ENCODE measurements at places on chromosomes 1 and 21.

DNA sequence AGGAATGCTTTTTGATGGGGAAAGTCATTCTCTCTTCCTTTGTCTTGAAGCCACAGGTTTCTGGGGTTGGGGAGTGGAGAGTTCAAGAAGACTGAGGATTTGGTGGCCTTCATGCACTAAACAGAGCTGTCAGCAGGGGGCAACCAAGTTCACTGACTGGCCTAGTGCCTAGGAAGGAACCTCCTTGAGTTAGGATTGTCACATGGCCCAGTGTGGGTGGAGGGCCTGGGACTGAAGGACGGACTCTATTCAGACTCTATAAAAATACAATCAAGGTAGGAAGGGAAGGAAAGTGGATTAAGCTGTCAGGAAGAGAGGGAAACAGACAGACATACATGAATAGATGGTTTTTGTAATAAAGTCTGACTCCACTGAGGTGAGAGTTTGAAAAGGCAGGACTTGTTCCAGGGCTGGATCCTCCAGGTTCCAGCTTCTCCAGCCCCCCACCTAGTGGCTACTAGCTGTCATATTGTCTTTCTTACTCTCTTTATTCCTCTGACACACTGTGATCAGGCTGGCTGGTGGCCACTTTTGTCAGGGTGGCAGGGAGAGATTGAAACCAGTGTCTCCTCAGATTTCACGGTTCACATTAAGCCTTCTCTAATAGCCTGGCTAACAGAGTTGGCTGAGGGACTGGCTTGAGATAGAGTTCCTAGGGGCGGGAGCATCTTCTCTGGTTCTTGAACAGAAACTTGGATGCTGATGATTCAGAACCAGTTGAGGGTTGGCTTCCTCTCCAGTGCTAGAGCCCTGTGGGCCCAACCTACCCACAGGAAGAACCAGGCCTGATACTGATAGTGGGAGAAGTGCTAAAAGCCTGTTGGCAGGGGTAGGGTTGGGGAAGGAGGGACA, 4.1 kb upstream of the SH3BGRL3 start:
- peak; percentile 98 for DNase-seq

- DNase-seq: no peak
These were observed 209.5 kb downstream of the APP start for GRCh38 chr21:25961042-25961441.

- peak; percentile 92 for DNase-seq
These were observed 4.9 kb downstream of the PRKAB2 start for GRCh38 chr1:147167365-147167764.

GRCh38 chr21:29677326-29677725, 262.5 kb downstream of the GRIK1 start:
- no peak for DNase-seq

- no peak for DNase-seq
These were observed 31.5 kb upstream of the RNF187 start for GRCh38 chr1:228455715-228456114.

GRCh38 chr1:24952413-24952841, 22.4 kb upstream of the RUNX3 start:
- DNase-seq: peak; percentile 29

- no peak for DNase-seq
These were observed 27.0 kb downstream of the NAV1 start for GRCh38 chr1:201565771-201566528.

DNA sequence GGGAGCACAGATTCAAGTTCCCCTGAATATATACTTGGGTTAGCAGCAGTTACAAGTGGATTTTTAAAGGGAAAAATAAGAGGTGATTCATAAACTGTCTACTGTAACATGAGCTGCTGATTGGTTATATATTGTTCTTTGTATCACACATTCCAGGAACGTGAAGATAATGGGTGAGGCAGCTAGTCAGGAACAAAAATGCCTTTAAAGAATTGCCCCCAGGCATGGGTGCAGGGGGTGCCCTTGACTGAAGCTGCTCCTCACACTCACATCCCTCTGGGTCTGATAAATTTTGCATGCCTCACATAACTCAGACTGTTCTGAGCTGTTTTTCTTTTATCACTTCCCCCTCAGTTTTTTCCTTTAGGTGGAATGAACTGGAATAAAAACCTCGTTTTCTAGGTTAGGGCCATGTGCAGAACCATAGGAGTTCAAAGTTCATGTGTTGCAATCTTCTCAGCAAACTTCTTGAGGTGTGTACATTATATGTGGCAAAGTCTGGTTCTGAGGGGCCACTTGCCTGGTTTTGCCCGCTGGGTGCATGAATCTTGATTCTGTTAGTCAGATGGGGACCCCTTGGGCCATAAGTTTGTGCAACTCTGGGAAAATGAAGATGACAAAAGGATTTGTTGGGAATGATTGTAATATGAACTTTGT, 21.1 kb downstream of the TBX19 start:
- peak; percentile 99 for DNase-seq

DNA sequence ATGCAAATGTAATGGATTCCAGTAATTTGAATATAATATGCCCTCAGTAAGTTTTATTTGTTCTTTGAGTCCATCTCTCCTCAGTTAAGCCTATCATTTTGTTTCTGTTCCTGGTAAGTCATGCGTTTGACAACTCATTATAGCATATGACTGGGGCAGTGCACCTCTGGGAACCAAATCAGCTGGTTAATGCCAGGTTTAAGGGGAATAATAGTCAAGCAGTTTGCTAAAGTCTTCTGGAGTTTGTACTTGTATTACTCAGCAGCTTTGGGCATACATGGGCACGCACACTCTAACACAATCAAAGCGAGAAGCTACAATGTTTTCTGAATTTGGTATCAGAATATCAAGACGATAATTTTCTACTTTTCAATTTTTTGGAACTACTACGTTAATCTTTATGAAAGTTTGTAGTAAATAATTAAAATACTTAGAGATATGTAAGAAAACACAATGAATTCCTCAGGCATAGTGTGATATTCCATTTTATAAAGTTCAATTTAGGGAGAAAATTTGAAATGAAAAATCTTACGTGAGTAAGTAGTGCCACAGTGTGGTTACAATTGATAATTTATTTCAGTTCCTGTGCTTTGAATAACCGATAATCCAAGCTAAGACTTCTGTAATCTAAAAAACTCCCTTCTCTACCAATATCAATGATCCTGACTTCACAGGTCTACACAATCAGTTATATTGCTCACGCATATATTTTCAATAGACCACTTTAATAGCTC, 43.8 kb upstream of the KCTD3 start:
- peak; percentile 17 for DNase-seq

DNA sequence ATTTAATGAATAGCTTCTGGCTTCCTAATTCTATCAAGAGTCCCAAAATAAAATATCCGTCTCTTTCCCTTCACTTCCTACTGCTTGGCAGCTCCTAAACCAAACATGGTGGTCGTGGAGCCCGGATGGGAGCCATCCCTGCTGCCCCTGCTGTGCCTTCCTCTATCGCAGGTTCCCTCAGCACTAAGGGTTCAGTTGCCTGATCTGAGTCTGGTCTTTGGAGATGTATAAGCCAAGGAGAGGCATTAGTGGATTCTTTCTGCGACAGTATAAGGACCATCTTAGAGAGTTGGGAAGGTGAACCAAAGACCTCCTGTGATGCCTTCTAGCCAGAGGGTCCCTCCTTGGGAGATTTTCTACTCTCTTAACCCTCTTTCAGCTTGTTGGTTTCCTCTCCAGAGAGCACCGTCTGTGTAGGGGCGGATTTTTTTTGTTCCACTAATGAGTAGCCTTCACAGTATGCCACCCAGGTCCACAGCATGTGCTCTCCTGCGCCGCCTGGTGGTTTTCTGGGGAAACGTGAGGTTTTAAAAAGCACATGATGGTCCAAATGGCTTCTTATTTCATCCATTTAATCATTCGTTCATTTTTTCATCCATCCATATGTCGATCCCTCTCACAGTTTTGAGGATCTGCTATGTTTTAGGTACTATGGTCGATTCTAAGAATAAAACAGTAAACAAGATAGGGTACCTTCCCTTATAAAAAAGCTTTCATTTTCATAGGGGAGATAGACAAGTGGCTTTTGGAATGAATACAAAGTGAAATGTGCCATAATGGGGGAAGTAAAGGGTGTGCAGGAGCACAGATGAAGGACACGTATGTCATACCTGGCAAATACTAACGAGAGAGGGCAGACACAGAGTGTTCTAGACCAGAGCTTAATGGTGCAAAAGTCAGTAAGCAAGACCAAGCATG, 71.0 kb downstream of the NFASC start:
- DNase-seq: peak; percentile 63

GRCh38 chr1:241101622-241102021, 255.4 kb downstream of the RGS7 start:
- peak; percentile 45 for DNase-seq

GRCh38 chr1:244451539-244451950, at the start of gene ADSS2:
Gene ADSS2 (minus strand): TSS chr1:244451909. CDS start chr1:244451817, 92 bp downstream.
- DNase-seq: no peak

GRCh38 chr1:239011382-239011781, 375.0 kb upstream of the CHRM3 start:
- DNase-seq: no peak

GRCh38 chr1:36913016-36913415, 121.3 kb downstream of the GRIK3 start:
- no peak for DNase-seq

- DNase-seq: peak; percentile 58
These were observed 26.6 kb downstream of the DDAH1 start for GRCh38 chr1:85438353-85438752.

- peak; percentile 57 for DNase-seq
These were observed 96.3 kb upstream of the SLC2A1 start for GRCh38 chr1:43054961-43055360.

GRCh38 chr1:153356392-153357075, 1.1 kb upstream of the S100A9 start:
- no peak for DNase-seq

DNA sequence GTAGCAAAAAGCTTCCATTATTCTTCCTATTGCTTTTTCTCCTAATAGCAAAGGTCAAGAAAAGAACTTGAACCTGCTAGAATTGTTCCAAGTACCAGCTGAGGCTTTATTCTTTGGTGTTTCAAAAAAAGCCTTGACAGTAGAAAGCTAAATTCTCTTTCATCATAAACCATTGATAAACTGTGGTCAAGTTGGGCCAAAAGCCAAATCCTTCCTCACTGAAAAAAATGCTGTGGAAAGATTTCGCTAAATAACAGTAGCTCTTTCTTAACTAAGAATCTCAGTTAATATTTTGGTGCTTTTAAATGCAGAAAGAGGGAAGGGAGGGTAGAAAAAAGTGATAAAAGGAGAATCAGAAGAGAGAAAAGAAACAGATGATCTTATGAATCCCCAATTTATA, 14.0 kb upstream of the JAM2 start:
- DNase-seq: no peak

DNA sequence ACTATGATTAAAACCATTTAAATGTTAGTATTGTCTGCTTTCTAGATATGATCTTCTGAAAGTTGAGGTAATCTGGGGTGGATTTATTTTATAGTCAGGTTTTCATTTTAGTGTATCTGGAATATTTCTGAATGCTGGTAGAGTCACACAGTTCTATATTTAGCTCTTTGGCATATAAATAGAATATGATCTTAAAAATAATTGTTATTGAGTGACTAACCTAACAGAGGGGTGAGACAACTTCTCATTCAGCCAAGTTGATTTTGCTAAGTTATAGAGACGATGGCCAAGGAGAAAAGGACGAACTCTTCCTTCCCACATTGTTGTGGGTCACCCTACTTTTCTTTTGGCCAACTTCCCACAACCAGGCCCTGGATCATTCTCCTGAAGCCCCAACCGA, 7.2 kb upstream of the MT1HL1 start:
- DNase-seq: no peak

DNA sequence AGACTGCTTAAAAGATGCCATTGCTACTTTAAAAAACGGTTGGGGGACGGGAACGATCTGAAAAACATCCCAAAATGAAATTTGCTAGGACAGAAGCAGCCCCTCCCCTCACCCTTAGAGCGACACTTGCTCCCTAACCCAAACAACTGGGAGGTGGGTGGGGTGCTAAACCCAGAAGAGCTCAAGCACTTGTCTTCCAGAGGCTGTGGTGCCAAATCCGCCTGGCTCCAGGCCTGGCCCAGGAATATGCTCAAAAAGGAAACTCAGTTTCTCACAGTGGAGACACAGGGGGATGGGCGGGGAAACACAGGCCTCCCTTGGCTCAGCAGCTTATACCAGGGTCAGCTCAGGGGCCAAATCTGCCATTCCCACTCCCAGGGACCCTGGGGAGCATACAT, 644 bp upstream of the PBXIP1 start:
- no peak for DNase-seq

DNA sequence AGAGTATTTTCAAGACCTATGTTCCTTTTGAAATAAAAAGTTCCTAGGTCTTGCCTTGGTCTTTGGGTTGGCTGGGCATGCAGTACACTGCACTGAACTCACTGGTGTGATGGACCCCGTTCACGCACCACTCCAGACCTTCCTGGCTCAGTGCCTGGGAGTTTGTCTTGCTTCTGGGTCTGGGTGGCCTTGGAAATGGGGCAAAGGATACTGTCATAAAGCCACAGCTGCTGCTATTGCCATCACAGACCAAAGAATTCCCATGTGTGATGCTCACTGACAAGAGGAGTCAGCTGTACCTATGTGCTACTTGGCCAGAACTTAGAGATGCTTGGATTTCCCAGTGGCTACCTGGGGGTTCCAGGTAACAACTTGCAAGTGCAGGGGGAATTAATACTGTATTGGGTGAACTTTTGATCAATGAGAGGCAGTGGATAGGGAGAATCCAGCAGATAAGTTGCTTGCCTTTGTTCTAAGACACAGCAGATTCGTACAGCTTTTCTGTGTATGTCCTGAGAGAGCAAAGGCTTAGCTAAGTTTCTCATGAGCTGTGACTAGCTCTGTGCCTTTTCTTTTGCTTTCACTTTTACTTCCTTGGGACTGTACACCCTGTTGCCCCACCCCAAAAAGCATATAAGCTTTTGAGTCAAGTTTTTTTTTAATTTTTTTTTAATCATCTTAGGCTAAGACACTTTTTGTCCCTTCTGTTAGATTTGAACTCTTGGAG, 115.3 kb downstream of the RUNX1 start:
- DNase-seq: no peak

- peak; percentile 76 for DNase-seq
These were observed 2.4 kb upstream of the ABL2 start for GRCh38 chr1:179231923-179232322.

DNA sequence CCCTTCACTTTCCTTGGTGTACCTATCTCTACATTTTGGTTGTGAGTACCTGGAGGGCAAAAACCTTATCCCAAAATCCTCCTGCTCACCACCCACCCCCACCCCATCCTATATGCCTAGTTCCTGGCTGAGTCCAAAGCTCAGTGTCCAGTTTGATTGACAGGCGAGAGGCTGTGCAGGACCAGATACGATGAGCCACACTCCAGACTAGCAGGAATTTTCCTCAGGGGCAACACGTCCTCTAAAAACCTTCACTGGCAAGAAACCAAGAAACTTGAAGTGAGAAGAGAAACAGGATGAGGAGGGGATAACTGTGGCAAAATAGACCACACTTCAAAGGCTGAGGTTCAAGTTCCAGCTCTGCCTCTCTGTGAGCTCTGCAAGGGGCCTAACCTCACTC, 1.1 kb upstream of the SLAMF8 start:
- DNase-seq: peak; percentile 29

DNA sequence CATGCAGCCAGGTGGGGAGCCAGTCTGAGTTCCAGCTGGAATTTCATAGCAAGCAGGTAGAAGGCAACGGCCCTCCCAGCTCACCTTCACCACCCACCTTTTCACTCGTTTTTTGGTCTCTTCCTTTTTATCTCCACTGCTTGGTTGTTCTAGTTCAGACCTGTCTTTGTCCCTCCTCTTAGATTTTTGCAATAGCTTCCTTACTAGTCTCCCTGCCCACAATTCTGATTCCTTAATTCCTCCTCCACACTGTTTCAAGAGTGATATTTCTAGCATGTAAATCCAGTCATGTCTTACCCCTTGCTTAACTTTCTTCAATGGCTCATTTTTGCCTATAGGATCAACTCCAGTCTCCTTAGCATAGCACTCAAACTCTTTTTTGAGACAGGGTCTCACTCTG, 119.6 kb downstream of the TMEM53 start:
- no peak for DNase-seq

- DNase-seq: peak; percentile 14
These were observed 1.6 kb upstream of the PFKL start for GRCh38 chr21:44298301-44298700.

Data from EL (cell line).